ENCODE measurements at places on chromosomes 12 and 14.

GRCh38 chr14:23514644-23514957 lies 37.0 kb downstream of the ZFHX2 start:
- peak; percentile 59 for DNase-seq

GRCh38 chr12:64625243-64626077 lies 15.2 kb downstream of the RASSF3 start:
- DNase-seq = no peak

DNA sequence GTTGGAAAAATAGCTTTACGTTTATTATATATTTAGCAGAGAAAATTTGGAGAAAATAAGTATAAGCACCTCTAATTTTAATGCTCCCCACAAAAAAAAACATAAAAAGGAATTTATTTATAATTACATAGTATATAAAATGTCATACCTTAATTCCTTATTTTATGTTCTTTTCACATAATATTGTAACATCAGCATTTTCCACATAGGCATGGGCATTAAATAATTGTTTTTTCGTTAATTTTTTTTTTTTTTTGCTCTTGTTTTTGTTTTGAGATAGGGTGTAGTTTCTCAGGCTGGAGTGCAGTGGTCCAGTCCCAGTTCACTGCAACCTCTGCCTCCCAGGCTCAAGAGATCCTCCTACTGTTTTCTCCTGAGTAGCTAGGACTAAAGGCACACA lies 329.8 kb upstream of the FOXG1 start:
- DNase-seq = no peak

- peak; percentile 80 for DNase-seq
Observed at GRCh38 chr14:104563742-104564615, 15.6 kb upstream of the C14orf180 start.

DNA sequence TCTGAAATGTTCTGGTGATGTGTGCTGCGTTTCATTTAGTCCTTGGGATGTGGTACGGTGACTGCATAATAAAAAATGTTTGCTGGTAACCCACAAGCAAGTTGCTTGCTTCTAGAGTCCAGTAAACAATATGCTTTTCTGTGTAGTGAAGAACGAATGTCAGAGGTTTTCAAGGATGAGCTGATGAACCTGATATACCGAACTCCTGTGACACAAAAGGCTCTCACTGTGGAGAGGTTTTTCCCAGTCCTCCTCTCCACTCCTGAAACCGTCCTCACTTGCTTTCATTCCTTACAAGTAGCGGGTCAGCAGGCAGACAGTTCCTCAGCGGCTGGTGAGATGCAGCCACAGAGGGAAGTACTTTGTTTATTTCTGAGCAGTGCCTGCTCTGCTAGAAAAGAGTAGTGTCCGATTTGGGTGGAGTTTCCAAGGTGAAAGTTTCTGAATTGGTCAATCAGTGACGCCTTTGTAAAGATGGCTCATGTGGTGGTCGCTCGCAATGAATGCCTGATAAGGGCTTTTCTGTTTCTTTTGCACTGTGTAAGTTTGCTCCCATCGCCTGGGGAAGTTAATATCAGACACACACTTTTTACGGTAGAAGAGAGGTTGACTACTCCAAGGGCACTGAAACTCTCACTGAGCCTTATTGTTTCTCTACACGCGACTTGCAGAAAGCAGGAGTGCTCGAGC lies 3.0 kb downstream of the ETV6 start:
- no peak for DNase-seq

DNA sequence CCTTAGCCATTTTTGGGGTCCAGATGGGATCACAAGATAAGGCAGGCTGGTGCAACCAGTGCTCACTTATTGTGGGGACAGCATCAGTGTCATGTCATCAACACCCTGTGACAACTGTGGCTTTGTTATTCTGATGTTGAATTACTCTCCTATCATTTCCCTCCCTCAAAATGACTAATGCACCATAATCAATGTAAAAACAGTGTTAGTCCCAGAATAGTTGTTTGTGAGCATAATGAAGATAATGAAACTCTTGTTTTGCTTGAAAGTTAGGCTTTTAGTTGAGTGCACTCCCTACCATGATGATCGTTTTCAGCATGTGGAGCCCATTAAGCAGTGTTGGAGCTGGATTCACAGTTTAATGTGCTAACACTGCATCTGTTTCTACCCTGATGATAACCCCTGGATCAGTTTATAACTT lies 151.4 kb downstream of the TMTC2 start:
- DNase-seq = no peak

DNA sequence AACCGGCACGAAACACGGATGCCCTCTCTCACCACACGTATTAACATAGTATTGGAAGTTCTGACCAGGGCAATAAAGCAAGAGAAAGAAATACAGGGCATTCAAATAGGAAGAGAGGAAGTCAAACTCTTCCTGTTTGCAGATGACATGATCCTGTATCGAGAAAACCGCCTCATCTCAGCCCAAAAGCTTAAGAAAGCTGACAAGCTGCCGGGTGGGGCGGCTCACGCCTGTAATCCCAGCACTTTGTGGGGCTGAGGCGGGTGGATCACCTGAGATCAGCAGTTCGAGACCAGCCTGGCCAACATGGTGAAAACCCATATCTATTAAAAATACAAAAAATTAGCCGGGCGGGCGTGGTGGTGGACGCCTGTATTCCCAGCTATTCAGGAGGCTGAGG lies 17.7 kb downstream of the OR6S1 start:
- no peak for DNase-seq

DNA sequence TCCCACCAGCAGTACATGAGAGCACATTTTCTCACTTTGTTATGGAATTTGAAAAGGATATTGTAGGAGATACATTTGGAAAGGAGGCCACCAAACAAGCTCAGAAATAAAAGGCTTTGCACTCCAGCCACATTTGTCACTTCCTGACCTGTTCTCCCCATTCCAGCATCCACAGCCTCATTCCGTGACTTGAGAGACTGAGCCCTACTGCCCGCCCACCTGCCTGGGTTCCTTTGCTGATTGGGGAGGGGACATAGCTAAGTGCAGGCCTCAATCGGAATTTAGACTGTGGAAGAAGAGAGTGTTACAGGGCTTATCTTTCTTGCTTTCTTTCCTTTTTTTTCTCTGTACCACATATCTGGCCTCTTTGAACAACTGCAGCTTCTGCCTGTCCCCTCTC lies 735.4 kb upstream of the TMEM132C start:
- no peak for DNase-seq

DNA sequence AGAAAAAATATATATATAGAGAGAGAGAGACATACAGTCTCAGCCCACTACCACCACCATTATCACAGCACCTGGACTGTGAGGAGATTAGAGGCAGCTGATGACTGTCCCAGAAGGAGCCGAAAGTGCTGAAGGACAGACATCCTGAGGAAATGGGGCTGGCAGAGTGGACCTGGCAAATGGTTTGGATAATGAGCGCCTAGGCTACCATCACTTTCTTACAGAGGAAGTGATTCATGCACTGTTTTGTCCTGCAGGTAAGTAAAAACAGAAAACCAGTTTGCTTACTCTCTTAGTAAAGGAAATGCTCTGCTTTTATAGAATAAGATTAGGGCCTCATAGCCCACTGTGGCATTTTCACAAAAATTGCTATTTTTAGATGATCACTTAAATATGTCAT lies 28.6 kb upstream of the DNM1L start:
- no peak for DNase-seq

GRCh38 chr14:51865953-51866747 lies 5.7 kb downstream of the GNG2 start:
- DNase-seq = no peak

DNA sequence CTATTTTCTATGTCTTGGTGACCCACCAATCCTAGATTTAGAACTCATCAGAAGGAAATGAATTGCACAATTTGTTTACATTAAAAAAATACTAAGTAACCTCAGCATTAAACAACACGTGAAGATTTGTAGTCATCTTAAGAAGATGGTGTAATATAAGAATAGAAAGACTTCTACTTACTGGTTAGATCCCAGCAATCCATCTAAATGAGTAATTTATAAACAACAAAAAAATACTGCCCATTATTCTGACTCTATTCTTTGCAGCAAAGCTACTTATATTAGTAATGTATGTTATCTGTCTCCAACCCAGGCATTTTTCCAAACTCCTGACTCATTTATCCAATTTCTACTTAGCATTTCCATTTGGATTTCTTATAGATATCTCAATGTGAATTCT lies 67.8 kb downstream of the CD163L1 start:
- DNase-seq = no peak

- no peak for DNase-seq
Observed at GRCh38 chr12:113854385-113855142, 111.6 kb downstream of the RBM19 start.

DNA sequence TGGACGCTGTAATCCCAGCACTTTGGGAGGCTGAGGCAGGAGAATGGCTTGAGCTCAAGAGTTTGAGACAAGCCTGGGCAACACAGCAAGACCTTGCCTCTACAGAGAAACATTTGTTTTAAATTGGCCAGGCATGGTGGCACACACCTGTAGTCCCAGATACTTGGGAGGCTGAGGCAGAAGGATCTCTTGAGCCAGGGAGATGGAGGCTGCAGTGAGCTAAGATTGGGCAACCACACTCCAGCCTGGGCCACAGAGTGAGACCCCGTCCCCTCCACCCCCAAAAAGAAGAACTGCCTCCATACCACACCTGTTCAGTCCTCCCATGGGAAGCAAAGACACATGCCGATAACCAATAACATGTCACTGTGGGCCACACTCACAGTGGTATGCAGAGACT lies 19.2 kb downstream of the CCDC85C start:
- no peak for DNase-seq

GRCh38 chr14:74636424-74637177 lies 24.6 kb upstream of the LTBP2 start:
- no peak for DNase-seq

DNA sequence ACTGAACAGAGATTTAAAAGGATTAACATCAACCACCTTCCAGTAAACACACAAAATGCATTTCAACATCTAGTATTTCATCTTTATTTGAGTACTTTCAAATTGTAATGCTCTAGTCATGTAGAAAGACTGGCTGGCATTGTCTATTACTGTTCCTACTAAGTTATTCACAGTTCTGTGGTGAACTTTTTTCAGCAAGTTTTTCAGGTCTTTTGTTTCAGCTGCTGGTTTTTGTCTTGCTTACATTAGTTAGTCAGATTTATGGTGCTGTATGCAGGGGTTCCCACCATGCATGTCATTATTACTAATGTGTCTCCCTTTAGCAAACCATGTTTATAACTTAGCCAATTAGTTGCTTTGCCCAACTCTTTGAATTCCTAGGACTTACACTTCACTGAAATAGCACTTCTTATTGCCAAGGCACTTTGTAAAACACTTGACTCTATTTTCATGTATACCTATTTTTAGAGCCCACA lies 253.4 kb upstream of the KITLG start:
- DNase-seq = no peak

DNA sequence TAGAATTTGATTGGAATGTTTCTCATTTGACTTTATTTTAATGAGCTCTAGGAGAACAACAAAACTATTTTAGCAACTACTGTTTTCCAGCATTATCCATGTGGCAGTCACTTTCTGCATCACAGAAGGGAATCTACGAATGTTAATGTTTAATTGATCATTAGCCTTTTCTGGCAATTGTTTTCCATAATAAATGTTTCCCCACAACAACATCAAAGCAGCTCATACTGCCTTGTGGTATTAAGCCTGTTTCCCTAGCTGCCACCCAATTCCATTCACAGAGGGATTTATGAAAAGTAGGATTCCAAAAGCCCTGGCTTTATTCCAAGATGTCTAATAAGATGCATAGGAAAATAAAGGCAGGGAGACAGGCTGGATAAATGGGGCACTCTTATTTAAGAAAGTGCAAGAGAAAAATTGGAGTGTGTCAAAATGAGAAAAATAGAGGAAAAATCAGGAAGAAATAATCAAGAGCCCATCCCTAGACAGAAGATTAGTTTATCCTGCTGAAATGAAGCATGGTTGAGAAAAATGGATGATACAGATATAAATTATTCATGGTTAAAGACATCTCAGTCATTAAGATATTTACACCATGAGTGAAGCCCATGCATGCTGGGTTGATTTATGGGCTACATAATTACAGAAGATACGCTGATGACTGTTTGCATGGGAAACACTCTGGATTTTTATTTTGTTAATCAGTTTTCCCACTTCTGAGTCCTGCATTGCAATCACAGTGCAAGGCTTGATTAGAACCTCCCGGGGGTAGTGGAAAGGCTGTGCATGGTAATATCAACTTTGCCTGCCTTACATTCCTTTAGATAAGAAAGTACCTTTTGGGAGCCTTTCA lies 180.3 kb downstream of the HELB start:
- no peak for DNase-seq

- DNase-seq = peak; percentile 9
Observed at GRCh38 chr14:82067221-82067875, 533.7 kb upstream of the SEL1L start.

GRCh38 chr12:123227581-123228258 lies 5.2 kb downstream of the MPHOSPH9 start:
- DNase-seq = no peak

DNA sequence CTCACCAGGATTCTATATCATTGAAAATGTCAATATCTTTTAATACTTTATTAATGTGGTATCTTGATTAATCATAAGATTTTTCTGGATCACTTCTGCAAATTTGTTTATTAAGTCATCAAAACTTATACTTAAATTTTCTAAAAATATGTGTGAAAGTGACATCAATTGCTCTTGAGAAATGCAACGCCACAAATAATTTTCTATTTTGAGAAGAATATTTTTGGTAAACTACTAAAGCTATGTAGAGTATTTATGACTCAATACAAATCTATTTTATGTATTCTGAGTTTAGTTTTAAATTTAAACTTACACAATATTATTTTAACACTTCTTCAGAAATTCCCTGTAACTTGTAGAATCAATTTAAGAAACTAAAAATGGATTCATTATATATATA lies 263.3 kb downstream of the RASSF9 start:
- no peak for DNase-seq

DNA sequence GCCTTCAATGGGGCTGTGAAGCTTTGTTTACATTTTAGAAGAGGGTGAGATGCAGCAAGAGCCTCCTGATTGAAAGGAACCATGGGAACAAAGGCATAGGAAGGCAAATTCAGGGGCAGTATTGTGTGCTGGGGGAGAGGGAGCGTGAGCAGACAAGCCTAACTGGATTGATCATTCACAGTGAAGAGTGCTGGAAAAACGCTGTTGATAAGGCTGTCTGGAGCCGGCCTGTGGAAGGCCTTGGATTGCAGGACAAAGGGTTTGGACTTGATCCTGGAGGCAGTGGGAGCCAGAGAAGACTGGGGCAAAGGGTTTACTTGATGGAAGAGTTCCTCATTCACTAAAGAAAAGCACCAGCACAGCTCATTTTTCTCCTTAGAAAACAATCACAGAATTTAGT lies 160.5 kb downstream of the PAH start:
- no peak for DNase-seq

- no peak for DNase-seq
Observed at GRCh38 chr12:103547929-103548328, 39.1 kb upstream of the STAB2 start.

GRCh38 chr14:92462568-92462967 lies 51.0 kb upstream of the RIN3 start:
- DNase-seq = no peak

- DNase-seq = no peak
Observed at GRCh38 chr12:59780605-59781135, 184.8 kb downstream of the SLC16A7 start.

DNA sequence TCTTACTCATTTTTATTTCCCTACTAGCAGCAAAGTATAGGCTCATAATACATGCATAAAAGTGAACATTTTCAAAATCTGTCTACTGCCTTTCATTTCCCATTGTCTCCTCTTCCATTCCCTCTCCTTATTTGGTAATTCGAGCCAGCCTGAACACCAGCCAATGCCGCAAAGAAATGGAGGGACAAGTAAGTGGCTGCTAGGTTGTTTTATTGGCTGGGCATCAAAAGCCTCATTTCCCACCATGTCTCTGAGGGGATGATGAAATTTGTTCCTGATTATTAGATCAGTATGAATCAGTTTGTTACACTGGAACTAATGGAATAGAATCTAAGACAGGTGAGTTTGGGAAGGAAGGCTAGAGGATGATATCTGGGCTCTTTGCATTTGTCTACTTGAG lies 143.5 kb downstream of the KCNA5 start:
- DNase-seq = no peak
